ENCODE measurements at places on chromosomes 11 and 22.
A peak's percentile ranks its signal among the peaks of the same experiment; 100 is the strongest.

- no peak for DNase-seq
These were observed 125.0 kb downstream of the NTM start for GRCh38 chr11:131495423-131495822.

DNA sequence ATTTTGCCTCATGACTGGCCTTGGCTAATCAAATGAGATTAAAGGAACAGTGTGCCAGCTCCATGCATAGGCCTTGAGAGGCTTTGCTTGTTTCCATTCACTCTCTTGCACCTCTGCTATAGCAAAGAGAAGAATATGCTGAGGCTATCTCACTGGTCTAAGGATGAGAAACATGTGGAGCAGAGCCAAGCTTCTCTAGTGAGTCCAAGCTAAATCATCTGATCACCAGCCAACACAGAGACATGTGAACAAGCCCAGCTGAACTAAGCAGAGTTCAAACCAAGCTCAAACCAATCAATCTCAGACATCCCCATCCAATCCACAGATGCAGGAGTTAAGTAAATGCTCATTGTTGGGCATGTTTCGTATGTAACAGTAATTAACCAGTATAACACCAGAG lies 69.4 kb upstream of the API5 start:
- DNase-seq = no peak

GRCh38 chr22:19868773-19869471 lies 14.2 kb upstream of the GNB1L start:
- DNase-seq = no peak

GRCh38 chr11:104061853-104062521 lies 25.5 kb downstream of the DDI1 start:
- DNase-seq = no peak

- DNase-seq = peak; percentile 60
These were observed 39.3 kb upstream of the BSX start for GRCh38 chr11:123020968-123021367.

DNA sequence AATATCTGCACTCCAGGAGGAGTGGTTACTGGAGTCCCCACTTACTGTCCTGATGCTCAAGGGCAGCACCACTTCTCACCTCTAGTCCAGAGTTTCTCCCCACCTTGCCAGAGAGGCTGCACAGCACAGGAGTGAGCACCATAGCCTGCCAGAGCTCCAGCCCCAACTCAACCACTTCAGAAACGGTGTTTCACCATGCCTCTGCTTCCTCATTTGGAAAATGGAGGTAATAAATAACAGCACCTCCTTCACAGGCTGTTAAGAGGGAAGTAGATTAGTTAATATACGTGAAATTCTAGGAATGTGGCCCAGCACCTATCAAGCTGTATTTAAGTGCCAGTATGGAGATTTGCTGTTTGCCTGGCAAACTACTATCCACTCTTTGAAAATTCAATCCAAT lies 63.0 kb downstream of the GALNT18 start:
- DNase-seq = no peak

- DNase-seq = no peak
These were observed 2.6 kb upstream of the SMDT1 start for GRCh38 chr22:42076764-42077485.

GRCh38 chr11:12717851-12718291 lies 43.6 kb downstream of the TEAD1 start:
- no peak for DNase-seq

DNA sequence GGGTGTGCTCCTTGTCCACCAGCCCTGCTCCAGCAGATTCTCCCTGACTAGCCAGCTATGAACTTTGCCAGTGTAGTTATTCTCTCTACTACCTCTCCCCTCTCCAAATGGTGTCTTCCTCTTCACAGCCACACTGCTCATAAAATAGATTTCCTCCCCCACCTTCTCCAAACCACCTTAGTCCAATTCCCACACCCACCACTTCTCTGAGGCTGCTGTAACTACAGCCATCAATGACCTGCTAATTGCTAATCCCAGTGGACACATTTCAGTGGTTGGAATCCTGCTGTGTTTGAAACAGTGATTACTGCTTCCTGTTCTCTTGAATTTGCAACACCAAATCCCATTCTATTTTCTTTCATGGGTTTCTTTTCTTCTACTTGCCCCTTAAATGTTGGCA lies 23.4 kb downstream of the SYT9 start:
- DNase-seq = no peak
